Renal cortex interstitium (tissue), 15 donors: ENCODE measurements at places on chromosomes 11 and 22. TPM values are rescaled to one million over a fixed set of nuclear protein-coding genes. Genes with fewer than 3 reads are reported as not detected.

The MIEF1 gene
- polyA plus RNA-seq, result 32.3 TPM

The MPZL3 gene
- polyA plus RNA-seq, result 5.1 TPM

The MUC2 gene
- polyA plus RNA-seq, result 0.03 TPM

- peak; percentile 34 for DNase-seq
Measured at GRCh38 chr11:16612566-16613261, 125.7 kb upstream of the C11orf58 start.

DNA sequence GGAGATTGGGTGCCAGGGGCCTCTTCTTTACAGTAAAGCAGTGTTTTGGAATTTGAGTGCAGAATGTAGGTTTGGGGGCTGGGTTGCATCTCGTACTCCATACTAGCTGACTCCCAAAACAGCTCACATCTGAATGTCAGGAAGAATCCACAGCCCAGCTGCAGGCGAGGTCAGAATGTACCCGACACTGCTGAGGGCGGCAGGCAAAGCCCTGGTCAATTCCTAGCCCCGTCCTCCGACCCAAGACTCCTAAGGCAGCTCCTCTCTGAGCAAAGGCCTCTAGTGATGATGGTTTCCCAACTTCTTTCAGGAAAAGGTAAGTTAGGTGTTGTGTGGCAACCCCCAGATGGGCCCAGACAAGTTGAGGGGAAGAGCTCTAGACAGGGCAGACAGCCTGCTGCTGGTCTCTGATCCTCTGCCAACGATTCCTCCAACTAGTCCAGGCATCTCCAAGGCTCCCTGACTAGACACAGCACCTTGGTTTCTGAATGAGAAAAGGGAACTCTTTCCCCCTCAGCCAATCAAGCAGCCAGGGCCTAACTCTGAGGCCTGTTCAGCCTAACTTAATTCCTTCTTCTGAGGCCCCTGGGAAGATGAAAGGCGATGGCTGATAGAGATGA lies 8.6 kb downstream of the LARGE2 start:
- no peak for DNase-seq

DNA sequence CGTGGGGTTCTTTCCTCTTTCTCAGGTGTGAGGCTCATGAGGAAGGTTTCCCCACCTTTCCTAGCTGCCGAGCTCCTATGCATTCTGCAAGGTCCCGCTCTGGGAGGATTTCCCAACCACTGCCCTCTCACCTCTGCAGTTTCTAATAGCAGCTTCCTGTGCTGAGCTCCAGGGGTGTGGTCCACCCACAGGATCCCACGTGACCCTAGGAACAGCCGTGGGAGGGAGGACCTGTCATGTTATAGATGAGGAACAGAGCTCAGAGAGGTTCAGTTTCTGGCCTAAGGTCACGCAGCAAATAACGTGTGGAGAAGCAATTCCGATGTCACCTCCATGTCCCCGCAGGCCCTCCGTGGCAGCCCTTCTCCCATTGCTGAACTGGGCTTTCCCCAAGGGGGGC lies 38.5 kb downstream of the FLRT1 start:
- no peak for DNase-seq

GRCh38 chr22:37314315-37315074 lies 32.2 kb downstream of the CYTH4 start:
- no peak for DNase-seq
